ENCODE measurements at places on chromosomes 1 and 21.

GRCh38 chr1:207960346-207960745, 49.4 kb upstream of the CD34 start:
- no peak for DNase-seq

DNA sequence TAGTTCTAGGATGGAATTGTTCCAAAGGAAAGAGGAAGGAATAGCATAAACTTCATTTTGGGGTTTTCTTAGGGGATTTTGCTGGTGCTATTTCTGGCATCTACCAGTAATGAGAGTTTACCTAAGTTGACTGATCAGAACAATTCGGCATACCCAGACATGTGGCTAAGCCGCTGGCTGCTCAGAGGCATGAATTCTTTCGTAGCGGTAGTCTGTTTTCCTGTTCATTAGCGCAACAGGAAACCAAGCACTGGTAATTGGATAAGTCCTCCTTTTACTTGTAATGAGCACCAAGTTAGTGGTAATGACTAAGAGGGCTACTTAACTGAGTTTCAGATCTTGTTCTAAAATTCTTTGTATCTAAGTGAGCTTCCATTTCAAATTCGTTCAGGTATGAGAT, 38.6 kb downstream of the C21orf91 start:
- DNase-seq = peak; percentile 67

GRCh38 chr1:86464819-86465218, 3.9 kb upstream of the CLCA1 start:
- no peak for DNase-seq

GRCh38 chr1:27755286-27755685, 17.7 kb upstream of the STX12 start:
- no peak for DNase-seq

- no peak for DNase-seq
Measured at GRCh38 chr1:235835226-235835625, 31.5 kb downstream of the LYST start.

DNA sequence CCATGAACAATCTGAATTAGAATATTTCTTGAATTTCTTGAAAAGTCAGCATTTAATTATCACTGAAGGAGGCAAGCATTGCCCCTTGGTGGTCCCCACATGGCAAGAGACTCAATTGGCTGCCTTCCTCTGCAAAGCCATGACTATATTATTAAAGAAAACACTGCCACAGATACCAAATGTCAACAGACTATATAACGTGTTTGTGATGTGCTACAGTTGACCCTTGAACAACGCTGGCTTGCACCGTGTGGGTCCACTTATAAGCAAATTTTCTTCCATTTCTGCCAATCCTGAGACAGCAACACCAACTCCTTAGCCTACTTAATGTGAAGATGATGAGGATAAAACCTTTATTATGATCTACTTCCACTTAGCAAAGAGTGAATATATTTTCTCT, 66.5 kb downstream of the NRIP1 start:
- no peak for DNase-seq
